ENCODE measurements at places on chromosomes 4 and X.

DNA sequence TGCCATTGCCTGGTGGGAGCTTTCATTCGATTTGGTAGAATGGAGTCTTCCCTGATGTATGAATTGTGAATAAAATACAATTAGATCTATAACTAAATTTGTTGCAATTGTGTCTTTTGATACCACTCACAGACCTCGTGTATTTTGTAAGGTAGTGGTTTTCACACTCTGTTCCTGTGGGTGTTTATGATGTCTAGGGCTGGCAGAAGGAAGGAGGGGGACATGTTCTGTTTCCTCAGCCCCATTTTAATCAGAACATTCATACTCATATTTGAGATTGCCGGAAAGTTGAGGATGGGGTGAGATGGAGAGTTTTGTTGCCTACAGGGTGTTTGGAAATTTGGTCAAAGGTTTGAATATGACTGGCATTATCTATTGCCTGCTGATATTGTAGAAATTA lies 42.9 kb downstream of the PTTG2 start:
- no peak for DNase-seq

- no peak for DNase-seq
These were observed 524.9 kb upstream of the HTR2C start for GRCh38 chrX:114058988-114059418.

- DNase-seq = peak; percentile 25
These were observed 219.6 kb downstream of the PTTG2 start for GRCh38 chr4:38179690-38180377.

- DNase-seq = no peak
These were observed 5.1 kb downstream of the SETD7 start for GRCh38 chr4:139550724-139551429.

DNA sequence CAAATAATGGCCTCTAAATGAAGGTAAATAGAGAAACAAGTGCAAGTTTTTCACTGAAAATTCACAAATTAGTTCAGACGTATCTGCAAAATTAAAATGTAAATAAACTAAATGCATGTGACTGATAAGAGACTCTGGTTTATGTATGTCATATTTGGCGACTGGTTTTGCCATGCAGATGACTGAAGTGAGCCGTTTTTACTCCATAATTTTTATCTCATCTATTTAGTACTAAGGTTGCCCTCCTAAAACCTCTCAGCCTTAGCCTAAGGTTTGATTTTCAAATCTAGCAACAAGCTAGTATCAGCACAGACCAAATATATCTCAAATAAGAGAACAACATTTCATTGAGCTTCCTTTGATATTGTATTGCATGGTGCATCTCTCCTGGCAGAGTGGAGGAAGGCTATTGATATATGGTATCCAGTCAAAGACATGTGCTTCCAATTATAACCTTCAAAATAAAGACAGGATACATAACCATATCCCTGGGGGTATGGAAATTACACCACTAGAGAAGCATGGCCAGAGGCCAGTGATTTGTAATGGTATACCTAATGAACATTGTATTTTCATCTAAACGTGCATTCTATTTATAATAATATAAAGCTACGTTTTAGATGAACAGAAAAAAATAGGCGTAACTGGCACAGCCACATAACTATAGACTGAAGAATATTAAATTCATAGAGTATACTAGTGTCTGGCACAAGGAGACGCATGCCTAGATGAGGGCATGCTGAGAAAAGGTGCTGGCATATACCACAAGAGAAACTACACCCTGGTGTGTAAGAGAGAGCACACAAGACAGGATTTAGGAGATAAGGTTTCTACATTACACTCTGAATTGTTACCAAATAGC lies 392.6 kb upstream of the INTU start:
- no peak for DNase-seq

All from NK-92 treated with Interleukin-12 subunit alpha and Interleukin-12 subunit beta, amount 100 ng/mL, for 24 hours (cell line).